ENCODE measurements at places on chromosomes 4 and X.

- no peak for DNase-seq
These were observed 291 bp upstream of the NBDY start for GRCh38 chrX:56728752-56729151.

GRCh38 chr4:149793459-149793858 is 22.2 kb downstream of the IQCM start:
- DNase-seq: no peak

DNA sequence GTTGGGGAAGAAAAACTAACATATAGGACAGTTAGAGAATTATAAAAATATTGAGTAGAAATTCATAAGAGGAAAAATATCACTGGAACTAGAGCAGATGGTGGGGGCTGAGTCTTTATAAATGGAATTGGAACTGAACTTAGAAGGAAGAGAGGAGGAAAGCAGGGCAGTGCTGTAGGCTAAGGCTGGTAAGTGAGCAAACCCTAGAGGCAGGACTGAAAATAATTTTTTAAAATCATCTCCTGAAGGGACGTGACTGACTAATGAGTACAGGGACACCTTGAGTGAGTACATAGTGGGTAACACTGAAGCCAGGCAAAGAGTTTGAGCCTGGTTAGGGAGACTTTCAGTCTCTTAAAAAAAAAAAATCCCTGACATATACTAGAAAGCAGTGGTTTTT is 63.3 kb downstream of the GALNT7 start:
- DNase-seq: no peak

DNA sequence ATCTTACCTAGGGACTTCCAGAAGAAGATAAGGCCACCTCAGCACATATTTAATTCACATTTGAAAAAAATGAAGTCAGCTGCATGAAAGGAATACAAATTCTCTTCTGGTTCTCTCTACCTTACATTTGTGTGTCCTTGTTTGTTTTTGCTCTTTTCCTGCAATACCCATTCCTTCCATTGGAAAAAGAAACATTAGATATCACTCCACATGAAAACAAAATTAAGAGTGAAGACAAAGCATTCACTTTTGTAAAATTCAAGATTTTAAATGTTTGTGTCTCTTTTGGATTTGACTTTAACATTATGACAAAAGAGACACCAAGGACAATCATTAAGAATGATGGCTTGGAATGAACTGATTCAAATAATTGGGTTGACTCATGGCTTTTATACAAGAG is 1351.8 kb downstream of the FSTL5 start:
- no peak for DNase-seq

DNA sequence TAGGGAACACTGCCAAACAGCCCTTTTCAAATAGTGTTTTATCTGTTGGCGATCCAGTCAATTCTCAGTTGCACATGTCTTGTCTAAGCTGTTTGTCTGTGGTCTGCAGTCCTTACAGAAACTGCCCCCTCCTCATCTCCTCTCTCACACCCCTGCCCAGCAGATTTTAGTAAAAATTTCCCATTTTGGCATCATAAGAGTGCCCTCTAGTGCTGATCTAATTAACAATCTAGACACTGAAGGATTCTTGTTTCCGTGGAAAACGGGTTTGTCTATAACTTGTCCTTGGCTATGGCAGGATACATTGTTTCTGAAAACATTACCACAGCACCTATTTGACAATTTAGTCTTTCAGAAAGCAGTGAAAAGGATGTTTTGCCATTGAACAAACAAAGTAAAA is 227.2 kb upstream of the MBNL3 start:
- no peak for DNase-seq

DNA sequence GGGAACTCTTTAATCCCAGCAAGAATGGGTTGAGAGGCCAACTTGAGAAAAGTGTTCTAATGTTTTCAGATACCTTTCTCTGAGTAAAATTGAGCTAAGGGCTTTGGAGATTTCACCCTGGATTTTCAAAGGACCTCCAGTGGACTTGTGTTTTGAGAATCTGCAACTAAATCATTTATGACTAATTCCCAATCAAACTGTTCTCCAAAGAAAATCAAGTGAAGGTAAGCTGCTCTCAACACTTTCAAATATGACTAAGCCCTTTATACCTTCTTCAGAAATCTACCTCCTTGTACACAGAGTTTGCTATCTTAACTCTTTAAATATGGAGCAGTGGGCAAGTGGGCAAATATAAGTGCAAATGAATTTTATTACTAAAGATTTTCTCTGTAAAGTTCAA is 392.9 kb downstream of the PDGFC start:
- DNase-seq: no peak

GRCh38 chr4:142380052-142380602 is 466.0 kb downstream of the INPP4B start:
- DNase-seq: no peak
